ENCODE measurements at places on chromosomes 5 and 9.

GRCh38 chr9:114369216-114370130 lies 18.3 kb downstream of the AKNA start:
- no peak for DNase-seq

- DNase-seq = no peak
These were observed 7.8 kb upstream of the GADD45G start for GRCh38 chr9:89596937-89597555.

DNA sequence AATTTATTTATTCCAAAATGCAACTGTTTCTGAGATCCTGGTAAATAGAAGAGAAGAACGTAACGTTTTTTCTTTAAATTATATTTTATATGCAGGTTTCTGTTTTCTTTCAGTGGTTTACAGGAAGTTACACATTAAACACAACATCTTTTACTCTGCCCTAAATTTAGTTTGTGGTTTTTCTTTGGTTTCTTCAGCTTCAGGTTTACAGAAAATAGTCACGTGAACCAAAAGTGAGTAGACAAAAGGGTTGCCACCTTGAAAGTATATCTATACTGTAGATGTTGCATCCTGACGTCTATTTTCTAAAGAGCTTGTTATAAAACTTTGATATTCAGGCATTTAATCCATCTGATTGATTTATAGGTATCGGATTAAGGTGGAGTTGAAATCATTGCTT lies 1236.6 kb downstream of the MAT2B start:
- no peak for DNase-seq

GRCh38 chr9:88985616-88986015 lies 5.7 kb upstream of the S1PR3 start:
- DNase-seq = no peak

GRCh38 chr5:56154732-56155484 lies 78.2 kb downstream of the ANKRD55 start:
- no peak for DNase-seq

DNA sequence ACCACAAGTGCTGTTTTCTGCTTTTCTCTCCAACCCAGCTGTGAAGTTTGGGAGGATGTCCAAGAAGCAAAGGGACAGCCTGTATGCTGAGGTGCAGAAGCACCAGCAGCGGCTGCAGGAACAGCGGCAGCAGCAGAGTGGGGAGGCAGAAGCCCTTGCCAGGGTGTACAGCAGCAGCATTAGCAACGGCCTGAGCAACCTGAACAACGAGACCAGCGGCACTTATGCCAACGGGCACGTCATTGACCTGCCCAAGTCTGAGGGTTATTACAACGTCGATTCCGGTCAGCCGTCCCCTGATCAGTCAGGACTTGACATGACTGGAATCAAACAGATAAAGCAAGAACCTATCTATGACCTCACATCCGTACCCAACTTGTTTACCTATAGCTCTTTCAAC lies 145.2 kb downstream of the RORB start:
- no peak for DNase-seq
